ENCODE measurements at places on chromosomes 3 and 15. TPM values are rescaled to one million over a fixed set of nuclear protein-coding genes. Genes with fewer than 3 reads are reported as not detected.

The GRK7 gene
- total RNA-seq: not detected

The IL5RA gene
- not detected for total RNA-seq

The GABRA5 gene
- total RNA-seq: not detected

DNA sequence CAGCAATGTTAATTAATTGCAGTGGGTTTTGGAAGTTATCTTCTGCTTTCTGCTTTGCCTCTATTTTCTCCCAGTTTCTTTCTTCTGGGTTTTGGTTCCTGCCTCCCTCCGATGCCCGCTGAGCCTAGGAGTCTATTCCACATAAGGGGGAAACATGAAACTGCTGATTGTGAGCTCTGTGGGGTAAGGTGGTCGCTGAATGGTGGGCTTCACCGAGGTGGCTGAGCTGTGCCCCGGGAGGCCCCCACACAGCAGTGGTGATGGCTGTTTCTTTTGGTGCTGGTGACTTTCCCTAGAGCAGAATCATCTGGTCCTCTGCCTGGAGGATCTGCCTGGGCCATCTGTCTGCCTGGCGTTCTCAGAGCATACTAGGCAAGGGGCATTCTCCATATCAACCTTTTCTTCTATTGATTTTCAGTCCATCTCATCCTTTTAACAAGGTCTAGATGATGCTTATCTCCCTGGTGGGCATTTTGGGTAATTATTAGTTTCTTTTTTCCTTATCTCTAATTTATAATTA lies 68.8 kb upstream of the ATP2B2 start:
- H3K27ac ChIP-seq: no peak overlapping the region
- no peak overlapping the region for H3K4me3 ChIP-seq
- no peaks in the 10 kb centered on the region for H3K36me3 ChIP-seq
- H3K4me1 ChIP-seq: no peaks in the 10 kb centered on the region

DNA sequence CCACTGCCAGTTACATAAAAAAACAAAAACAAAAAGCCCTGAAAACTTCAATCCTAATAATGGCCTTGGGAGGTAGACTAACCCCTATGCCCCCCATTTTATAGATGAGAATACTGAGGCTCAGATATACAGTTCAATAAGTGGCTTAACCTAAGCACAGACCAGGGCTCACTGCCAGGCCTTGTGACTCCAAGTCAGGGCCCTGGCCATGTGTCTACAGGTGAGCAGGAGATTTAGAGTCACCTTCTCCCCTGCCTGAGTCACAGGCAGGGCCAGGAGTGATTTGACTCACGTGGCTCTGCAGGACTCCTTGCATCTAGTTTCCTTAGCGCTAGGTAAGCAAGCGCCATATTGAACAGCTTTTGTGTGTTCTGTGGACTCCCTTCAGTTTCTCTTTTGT lies 98.6 kb upstream of the ETV5 start:
- no peaks in the 10 kb centered on the region for H3K27me3 ChIP-seq
- H3K4me3 ChIP-seq: no peak overlapping the region
- no peaks in the 10 kb centered on the region for H3K36me3 ChIP-seq
- peaks cover 13% of the 10 kb centered on the region for H3K4me1 ChIP-seq
- no peak for DNase-seq
